ENCODE measurements at places on chromosomes 7 and 10.
A peak's percentile ranks its signal among the peaks of the same experiment; 100 is the strongest.

DNA sequence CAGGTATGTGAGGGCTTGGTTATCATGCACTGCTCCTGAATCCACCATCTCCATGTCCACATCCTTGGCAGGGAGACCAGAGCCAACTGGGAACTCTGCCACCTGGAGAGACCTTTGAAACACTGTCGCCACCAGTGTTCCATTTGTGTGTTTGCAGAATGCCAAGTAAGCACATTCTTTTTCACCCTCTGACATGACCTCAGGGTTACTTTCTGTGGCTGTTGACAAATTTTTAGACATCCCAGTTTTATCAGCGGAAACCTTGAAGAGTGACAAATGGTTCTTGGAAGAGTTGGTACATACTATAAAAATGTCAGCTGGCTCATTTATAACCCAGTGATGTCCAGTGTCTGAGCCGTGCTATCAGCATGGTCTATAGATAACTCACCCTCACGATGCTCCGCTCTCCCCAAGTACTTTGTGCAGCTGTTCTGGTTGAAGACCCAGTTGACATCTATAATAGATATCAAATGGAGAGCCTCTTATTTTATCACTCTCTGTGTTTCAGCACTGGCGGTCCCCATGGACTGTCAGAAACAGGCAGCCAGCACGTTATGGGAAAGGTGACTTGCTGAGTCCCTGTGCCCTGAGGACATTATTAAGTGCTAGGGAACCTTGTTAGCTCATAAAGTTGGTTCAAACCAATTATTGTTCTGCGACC lies 563.1 kb upstream of the GALNT17 start:
- no peak for DNase-seq

DNA sequence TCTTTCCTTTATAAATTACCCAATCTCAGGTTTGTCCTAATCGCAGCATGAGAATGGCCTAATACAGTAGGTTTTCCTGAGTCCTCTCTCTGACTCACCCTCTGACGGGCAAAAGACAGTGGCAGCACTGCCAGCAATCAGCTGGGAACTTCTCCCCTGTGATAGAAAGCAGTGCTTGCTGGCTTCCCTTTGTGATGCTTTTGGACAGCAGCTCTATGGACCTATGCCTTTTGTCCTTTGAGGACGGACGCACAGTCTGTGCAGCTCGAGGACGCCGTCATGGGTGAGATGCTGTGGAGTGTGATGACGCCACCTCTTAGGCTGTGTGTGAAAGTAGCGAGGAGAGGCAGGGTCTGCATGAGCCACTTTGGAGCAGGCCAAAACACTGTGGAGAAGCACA lies 68.8 kb downstream of the KIAA1217 start:
- DNase-seq: no peak

DNA sequence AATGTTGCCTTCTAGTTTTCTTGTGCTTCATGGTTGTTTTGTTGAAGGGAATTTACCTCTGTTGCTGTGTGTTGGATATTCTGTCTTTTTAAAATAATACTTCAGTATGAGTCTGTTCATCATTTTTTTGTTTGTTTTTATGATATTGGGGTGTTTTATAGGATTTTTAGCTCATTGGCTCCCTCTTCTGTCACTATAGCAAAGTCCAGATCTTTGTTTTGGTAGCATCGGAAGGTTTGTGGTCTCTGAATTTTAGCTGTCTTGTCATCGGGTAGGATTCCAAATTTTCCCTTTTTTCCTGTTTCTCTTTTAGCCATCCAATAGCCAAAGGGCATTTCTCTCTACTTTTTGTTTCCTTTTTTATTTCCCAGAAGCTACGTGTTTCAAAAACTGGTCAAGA lies 91.4 kb downstream of the EXOC4 start:
- no peak for DNase-seq

- DNase-seq: peak; percentile 48
Observed at GRCh38 chr10:100759331-100759730, 13.9 kb downstream of the PAX2 start.

DNA sequence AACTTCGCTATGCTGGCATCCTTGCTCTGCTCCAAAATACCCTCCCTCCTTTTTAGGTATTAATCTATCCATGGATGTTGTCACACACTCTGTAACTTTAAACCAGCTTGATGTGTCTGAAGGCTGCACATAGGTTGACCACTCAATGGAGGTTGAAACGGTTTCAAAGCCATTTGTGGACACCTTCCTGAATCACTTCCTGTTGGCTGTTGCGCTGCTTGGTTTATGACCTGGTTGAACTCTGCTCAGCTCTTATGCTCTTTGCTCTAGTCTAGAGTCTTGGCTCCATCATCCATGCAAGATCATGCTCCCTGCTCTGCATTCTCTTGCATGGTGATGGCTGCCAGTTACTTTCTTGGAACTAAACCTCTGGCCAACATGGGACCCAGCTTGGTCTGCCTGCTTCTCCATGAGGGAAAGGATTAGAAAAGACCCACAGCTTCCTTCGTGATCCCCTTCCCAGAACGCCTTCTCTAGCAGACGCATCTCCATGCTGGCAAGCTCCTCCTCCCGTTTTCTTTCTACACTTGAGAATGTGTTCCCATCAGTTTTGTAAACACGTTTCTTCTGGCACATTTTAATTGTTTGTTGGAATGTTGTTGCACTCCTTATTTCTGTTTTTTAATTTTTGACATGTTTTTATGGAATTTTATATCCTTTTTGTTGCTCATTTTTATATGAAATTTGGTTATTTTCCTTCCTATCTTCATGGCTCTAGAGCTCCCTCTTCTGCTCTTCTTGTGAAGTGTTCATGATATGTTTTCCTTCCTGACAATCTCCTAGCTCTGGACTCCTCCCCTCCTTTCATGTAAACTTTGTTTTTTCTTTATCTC lies 149.8 kb downstream of the XPNPEP1 start:
- no peak for DNase-seq

GRCh38 chr7:101237206-101238067 lies at the start of gene CLDN15:
CLDN15 (minus strand) TSS chr7:101237802; CDS start chr7:101237581, 221 bp downstream.
- peak; percentile 94 for DNase-seq

DNA sequence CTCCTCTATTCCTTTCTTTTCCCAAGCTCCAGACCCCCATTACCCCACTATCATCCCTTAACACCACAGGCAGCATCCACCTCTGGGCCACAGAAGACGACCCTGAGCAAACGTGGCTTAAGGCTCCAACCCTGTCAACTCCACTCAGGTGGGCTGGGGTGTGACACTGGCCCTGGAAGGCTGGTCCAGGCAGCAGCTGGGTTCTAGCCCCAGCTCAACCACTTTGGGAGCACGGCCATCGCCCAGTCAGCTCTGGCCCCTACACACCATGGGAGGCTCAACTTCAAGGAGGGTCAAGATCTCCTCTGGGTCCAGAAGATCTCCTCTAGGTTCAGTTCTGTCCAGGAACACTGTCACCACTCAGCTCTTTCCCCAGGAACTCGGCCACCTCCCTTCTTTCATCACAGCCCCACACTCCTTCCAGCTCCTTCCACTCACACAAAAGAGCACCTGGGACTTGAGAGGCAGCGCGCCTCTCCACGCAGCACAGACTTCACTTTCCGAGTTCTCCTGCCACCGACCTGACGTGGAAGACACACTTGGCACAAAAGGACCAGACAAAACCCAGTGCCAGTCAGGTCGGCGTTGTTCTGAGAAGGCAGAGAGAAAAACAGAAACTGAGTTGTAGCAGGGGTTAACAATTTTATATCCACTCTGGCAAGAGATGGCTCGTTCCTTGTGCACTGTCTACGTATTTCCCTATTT lies 84.1 kb downstream of the CTBP2 start:
- DNase-seq: peak; percentile 47

DNA sequence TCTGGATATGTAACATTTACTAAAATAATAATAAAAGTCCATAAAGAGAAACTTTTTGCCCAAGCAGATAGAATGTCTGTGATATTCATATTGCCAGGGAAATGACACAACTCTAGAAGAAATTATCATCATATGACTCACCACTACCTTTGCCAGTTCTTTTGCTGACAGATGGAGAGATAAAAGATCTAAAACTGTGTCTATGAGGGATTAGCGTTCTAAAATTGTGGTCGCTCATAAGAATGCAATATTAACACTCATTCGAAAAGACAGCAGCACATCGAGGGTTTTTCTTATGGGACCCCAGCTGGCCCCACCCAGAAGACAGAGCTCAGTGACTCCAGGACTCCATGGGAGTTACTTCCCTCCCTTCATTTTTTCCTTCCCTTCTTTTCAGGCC lies 16.6 kb upstream of the LANCL2 start:
- DNase-seq: no peak

DNA sequence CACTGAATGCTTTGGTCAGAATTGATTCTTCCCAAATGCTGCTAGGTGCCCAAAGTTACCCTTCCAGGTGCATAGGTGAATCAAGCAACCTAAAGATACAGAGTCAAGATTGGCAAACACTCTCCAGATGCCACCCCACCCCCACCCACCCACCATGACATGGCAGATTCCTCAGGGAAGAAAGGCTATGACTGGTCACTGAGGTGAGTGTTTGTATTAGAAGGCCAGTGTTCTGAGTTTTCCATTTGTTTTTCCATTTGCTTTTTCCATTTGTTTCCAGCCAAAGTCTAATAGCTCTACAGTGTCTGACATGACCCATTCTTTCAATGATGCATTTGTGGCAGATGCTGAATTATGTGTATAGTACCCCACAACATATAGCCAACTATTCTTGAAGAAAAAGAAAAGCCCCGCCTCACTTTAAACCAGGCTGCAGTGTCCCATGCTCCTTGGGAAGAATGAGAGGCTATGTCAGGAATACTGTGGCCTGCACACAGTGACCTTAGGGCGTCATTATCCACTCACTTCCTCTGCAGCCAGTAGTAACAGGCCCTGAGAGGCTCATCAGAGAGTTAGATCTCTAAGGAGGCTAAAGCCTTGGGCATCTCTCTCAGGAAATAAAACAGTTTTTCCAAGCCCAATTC lies 16.1 kb upstream of the HIBADH start:
- DNase-seq: no peak

GRCh38 chr7:7895754-7896153 lies 72.8 kb upstream of the GLCCI1 start:
- DNase-seq: no peak

- DNase-seq: no peak
Observed at GRCh38 chr10:77079592-77080300, 557.9 kb downstream of the KCNMA1 start.

Data from posterior vena cava (tissue), 2 donors.